ENCODE measurements at places on chromosomes 2 and 18. TPM values are rescaled to one million over a fixed set of nuclear protein-coding genes. Genes with fewer than 3 reads are reported as not detected.

DNA sequence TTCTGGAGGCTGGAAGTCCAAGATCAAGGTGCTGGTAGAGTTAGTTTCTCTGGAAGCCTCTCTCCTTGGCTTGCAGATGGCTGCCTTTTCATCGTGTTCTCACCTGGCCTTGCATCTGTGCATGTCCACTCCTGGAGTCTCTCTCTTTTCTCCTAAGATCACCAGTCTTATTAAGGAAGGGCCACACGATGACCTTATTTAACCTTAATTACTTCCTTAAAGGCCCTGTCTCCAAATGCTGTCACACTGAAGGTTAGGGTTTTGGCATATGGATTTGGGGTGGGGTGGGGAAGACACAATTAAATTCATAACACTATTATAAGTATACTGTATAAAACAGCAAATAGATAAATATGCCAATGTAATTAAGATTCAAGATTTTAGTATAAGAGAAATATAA, 402.4 kb upstream of the HS6ST1 start:
- no peak for DNase-seq

- peak; percentile 43 for DNase-seq
Observed at GRCh38 chr2:136049011-136049742, 63.8 kb upstream of the DARS1 start.

DNA sequence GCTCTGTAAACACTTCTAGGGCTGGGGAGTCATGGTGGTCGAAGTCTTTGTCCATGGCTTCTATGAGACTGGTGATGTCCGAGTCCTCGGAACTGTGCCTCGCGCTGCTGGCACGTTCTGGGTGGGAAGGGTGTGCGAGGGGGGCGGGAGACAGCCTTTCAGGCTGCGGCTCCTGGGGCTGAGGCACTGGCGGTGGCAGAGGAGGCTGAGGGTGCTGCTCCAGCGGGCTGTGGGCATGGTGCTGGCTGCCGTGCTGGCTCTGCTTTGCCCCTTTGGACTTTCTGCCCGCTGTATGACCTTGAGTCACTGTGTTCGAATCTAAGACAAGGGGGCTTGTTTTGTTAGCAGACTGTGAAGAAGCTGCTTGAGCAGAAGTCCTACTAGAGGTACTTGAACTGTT, 79.0 kb downstream of the ZAP70 start:
- DNase-seq = no peak

DNA sequence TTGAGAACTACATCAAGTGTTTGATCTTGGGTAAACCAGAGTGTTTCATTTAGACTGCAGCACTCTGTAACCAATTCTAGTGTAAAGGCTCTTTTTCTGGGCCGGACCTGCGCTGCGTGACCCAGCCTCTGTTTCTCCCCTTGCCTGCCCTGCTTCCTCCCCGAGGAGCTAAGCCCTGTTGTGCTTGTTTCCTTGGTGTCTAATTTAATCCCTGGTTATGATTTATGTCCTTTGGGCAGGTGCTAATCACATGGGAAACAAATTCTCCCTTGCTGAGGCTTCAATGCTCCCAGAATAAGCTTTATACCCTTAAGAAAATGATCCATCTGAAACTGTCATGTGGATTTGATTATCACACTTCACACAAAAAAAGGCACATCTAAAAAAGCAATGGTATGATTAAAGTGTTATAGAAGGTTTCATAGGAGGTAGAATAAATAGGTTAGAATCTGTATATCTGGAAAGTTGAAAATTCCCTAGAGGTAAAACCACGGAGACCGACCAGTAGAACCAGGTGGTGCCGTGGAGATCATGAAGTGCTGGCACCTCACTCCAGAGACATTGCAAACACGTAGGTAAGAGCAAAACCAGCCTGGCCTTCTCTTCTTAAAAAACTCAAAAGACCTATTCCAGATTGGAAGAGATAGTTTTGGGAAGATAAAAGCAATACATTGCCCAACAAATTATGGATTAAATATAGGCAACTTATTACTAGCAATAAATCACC, 31.0 kb upstream of the SLC9A2 start:
- DNase-seq = no peak

DNA sequence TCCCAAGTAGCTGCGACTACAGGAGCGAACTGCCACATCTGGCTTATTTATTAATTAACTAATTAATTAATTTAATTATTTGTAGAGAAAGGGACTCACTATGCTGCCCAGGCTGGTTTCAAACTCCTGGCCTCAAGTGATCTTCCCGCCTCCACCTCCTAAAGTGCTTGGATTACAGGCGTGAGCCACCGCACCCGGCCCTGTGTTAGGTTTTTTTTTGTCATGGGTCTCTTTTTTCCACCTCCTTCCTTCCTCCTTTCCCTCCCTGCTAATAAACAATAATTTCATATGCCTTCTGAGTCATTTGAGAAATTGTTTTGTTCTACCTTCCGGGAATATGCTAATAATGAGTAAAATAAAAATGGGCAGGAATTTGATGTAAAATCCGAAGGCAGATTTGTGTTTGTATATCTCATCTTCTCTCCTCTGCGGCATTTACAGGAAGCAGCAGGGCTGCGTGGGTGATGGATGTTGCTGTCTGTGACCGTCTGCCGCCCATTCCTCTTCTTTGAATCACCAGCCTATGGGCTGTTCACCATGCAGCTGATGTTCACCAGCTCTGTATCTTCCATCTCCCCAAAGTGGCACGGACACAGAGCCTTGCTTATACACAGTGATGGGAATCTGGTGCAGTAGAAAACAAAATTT, 89.9 kb downstream of the ACSL3 start:
- DNase-seq = peak; percentile 15

DNA sequence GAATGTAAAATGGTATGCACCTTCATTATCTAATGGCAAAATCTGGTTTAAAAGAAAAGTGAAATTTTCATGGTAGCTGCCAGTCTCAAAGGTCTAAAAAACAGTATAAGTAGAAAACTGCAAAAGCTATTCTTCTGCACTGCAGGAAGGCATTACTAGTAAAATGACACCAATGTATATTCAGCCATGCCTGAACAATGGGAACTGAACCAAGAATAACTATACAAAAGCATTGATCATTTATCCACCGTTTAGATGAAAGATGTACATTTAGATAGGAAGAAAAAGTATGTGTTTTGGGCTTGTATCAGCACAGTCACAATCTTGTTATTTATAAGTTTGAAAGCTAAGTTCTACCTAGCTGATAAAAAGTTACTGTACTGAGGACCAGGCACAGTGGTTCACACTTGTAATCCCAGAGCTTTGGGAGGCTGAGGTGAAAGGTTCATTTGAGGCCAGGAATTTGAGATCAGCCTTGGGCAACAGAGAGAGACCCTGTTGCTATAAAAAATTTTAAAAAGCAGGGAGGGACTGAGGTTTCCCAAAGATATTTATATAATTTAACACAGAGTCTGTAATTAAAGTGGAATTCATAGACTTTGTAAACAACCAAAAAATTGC, 163.1 kb upstream of the WDSUB1 start:
- DNase-seq = no peak

- DNase-seq = no peak
Observed at GRCh38 chr2:16657671-16658070, 8.0 kb downstream of the CYRIA start.

GRCh38 chr2:31956312-31956711, 54.5 kb downstream of the MEMO1 start:
- no peak for DNase-seq

DNA sequence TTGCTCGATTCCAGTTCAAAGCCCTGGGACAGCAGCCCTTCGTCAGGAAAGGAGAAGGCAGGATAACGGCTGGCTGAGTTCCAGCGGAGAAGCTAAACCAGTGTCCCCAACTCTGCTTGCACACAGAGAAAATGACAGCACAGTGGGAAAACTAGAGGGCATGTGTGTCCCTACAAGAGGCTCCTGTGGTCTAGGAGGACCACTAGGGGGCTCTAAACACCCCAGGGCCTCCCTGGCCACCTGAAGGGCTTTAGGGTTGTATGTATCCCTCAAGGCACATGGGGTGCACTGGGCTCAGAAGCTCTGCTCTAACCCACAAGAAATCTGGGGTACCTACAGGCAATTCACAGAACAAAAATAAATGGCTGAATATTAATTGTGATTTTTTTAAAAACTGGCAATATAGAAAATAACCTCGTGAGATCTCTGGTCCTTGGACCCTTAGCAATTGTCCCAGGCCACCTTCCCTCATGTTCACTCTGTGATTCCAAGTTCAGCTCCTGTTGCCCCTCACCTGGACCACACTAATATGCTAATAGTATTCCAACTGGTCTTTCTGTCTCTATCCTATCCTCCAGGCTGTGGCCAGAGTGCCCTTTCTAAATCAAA, 17.5 kb downstream of the STAT1 start:
- peak; percentile 42 for DNase-seq

DNA sequence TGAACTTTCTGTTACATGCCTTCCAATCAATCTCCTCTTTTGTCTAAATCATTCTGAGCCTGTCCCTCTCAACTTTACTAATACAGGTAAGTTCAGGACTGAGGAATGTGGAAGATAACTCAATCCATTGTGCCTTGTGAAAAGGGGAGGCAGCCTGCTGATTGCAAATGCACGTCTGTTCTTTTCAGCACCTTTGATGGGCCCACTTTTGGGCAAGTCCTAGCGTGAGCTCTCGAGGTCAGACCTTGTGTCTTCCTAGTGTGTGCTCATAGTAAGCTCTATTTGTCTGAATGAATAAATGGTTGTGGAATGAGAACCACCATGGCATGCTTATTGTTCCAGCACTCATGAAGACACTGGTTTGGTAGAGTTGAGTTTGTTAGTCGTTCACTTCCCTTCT, 50.4 kb upstream of the REL start:
- DNase-seq = no peak

DNA sequence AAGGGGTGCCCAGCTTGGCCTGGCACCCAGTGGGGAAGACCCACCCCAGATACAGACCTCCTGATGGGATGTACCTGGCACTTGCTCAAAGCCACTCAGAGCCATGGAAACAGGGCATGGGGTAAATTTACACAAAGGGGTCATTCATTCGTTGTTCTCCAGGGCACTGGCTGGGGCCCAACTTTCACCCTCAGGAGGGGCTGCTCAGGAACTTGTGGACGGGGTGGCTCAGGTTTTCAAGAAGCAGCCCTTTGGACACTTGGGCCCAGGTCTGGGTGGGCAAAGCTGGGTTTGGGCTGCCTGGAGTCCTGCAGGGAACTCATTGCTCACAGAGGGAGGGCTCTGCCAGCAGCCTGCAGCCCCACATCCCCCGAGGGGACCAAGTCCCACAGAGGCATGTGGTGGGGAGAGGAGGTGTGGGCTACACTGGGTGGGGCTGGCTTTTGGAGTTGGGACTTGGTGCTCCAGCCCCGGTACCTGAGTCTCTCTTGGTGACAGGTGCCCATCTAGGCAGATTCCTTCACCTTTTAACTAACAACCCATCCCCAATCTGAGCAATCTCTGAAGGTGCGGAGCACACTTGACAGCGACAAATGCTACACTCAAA, 172.3 kb downstream of the CELF4 start:
- DNase-seq = no peak

DNA sequence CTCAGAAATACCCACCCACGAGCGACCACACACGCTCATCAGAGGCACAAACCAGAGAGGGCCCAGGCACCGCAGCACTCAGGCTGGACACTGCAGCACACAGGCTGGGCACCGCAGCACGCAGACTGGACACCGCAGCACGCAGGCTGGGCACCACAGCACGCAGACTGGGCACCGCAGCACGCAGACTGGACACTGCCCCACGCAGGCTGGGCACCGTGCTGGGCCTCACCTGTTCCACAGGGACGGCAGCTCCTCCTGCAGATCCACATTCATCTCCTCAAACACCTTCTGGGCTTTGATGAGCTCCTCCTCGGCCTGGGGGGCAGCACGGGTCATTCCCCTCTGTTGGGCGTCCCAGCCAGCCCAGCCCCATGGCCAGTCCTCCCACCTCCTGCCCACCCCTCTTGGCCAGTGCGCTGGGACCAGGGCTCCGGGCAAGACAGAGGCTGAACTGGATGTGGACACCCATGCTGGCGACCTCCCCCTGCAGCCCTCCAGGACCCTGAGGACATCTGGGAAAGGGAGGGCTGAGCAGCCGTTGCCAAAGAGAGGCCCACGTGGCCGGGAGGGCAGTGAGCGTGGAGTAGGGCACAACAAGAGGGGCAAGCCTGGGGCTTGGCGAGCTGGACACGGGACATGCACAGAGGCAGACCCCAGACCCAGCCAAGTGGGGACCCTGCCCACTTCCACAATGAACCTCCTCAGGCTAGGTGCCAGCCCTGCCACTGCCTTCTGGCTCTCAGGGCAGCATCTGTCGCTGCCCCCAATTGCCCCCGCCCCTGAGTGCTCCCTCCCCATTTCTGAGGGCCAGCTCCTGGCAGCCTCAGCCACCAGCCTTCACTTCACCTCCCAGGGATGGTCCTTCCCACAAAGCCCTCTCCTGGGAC, 43.0 kb downstream of the BIN1 start:
- no peak for DNase-seq

DNA sequence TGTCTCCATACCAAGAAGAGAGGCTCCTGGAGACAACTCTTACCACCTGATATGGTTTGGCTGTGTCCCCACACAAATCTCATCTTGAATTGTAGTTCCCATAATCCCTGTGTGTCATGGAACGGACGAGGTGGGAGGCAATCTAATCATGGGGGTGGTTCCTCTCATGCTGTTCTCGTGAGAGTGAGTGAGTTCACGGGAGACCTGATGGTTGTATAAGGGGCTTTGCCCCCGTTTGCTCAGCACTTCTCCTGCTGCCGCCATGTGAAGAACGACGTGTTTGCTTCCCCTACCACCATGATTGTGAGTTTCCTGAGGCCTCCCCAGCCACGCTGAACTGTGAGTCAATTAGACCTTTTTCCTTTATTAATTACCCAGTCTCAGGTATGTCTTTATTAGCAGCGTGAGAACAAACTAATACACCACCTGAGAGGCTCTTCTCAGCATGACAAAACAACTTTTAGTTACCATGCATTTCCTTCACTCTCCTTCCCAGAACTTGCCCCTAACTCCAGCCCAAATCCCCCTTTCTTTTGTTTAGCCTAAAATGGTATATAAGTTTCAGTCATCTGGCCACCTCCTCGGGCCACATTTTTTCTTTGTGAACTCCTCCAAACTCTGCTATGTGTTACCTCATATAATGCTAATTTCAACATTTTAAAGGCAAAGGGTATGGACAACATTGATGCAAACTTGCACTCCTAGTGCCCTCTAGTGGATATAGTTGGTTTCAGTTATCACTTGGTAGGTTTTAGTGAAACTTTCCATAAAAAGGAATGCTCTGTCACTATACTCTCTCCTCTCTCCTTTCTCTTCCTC, 58.6 kb upstream of the SLC25A52 start:
- no peak for DNase-seq

GRCh38 chr2:218953366-218953954, 6.0 kb upstream of the CDK5R2 start:
- DNase-seq = no peak

Gene FLACC1
- 0.76 TPM for total RNA-seq

Gene MAB21L4
- total RNA-seq = not detected

All from activated CD8-positive, alpha-beta T cell treated with anti-CD3 and anti-CD28 coated beads for 36 hours (primary cell).